ENCODE measurements at places on chromosomes 11 and 22. TPM values are rescaled to one million over a fixed set of nuclear protein-coding genes. Genes with fewer than 3 reads are reported as not detected.

DNA sequence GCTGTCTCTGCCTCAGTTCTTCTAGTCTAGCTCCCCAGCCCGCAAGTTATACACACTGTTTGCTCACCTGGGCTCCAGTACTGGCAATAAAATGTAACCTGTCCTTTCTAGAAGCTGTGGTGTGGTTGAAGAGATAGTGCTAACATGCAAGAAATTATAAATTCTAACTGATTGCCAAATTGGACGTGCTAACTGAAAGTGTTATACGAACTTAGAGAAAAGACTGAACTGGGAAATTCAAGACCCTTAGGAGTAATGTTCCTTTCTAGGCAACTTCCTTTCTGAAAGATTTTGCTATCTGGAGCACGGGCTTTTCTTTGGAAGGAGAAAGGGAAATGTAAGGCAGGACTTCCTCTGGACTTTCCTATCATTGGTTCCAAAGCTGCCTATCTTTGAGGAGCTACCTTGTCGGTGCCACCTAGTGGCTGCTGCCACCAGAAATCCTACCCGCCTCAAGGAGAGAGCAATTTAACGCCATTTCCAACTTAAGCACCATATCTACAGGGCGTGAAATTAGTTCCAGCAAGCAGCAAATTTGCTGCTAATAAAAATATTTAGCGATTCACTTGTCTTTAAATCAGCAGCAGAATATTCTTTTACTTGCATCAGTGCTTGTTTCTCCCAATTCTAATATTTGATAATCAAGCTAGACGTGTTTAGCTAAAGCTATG is 12.7 kb upstream of the TMEM218 start:
- DNase-seq: no peak

- no peak for DNase-seq
Measured at GRCh38 chr11:121485216-121485615, 32.4 kb upstream of the SORL1-AS1 start.

GRCh38 chr22:24953384-24954113 is 1.0 kb downstream of the KIAA1671 start:
- DNase-seq: peak; percentile 86

GRCh38 chr11:113274713-113275582 is 39.4 kb upstream of the TTC12 start:
- DNase-seq: no peak

DNA sequence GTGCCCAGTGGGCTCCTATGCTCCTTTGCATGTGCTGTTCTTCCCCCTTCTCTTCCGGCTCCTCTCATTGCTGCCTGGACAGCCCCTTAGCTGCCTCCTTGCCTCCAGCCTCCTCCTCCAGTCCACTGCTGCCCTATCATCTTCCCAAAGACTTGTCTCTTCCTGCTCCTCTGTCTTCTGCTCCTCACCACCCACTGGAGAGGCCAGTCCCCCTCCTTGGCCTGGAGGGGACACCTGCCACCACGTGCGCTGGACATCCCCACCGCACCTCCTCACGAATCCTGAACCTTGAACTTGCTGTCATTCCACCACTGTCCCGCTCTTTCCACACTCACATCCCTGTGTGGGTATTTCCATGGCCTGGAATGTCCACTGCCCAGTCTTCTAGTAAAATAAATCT is 49.8 kb downstream of the MICAL2 start:
- no peak for DNase-seq

DNA sequence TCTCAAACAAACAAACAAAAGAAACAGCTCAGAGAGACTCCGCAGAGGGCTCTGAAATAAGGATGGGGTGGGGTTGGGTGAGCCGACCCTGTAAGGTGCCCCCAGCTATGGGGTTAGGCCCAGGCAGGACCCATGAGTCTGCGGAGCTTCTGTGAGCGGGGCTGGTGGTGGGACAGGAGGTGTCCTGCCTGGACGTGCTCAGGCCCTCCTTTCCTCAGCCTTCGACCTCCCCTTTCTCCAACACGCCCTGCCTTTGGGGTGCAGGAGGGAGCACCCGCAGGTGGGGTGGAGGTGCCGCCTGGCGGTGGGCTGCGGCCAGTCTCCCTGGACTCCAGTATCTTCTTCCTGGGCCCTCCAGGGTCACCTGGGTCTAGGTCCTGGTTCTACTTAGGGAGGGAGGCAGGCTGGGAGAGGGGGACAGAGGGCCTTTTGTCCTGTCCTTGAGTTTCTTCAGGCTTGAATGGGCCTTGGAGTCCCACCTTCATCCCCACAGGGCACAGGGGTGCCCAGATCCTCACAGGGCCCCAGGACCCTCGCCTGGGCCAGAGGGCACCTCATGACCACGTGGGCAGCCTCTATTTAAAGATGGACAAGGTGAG is 12.3 kb downstream of the PRR33 start:
- DNase-seq: peak; percentile 84

DNA sequence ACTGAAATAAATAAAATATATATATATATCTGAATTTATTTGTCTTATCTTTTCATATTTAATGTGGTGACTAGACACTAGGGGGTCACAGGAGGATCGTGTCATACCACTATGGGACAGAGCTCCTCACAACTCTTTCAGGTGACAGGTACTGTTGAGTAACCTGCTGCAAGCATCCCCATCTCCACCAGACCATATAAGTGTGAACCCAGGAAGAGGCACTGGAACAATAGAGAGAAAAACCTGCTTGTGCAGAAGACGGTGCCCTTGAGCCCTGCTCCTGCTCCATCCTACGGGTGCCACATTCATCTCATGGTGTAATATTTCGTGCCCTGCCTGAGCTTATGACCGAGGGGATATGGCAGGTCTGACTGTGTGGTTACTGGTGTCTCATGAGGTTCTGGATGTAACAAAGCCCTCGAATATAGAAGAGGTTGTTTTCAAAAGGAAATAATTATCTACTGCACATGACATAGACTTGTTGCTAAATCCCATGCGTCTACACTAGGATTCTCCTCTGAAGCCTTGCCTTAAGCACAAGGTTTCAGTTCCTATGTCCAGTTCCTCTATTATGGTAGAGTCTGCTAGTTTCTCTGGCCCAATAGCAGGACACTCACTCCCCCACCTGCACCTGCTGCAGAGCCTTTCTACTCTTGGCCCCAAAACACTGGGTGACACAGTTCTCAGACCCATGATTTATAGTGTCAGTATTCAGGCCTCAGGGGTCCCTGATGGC is 70.4 kb downstream of the GGTLC2 start:
- no peak for DNase-seq

DNA sequence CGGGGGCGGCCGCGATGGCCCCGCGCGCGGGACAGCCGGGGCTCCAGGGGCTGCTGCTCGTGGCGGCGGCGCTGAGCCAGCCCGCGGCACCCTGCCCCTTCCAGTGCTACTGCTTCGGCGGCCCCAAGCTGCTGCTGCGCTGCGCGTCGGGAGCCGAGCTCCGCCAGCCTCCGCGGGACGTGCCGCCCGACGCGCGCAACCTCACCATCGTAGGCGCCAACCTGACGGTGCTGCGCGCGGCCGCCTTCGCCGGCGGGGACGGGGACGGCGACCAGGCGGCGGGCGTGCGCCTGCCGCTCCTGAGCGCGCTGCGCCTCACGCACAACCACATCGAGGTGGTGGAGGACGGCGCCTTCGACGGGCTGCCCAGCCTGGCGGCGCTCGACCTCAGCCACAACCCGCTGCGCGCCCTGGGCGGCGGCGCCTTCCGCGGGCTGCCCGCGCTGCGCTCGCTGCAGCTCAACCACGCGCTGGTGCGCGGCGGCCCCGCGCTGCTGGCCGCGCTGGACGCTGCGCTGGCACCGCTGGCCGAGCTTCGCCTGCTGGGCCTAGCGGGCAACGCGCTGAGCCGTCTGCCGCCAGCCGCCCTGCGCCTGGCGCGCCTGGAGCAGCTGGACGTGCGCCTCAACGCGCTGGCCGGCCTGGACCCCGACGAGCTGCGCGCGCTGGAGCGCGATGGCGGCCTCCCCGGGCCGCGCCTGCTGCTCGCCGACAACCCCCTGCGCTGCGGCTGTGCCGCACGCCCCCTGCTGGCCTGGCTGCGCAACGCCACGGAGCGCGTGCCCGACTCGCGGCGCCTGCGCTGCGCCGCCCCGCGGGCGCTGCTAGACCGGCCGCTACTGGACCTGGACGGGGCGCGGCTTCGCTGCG is 697 bp downstream of the TPBGL start:
- DNase-seq: peak; percentile 100

DNA sequence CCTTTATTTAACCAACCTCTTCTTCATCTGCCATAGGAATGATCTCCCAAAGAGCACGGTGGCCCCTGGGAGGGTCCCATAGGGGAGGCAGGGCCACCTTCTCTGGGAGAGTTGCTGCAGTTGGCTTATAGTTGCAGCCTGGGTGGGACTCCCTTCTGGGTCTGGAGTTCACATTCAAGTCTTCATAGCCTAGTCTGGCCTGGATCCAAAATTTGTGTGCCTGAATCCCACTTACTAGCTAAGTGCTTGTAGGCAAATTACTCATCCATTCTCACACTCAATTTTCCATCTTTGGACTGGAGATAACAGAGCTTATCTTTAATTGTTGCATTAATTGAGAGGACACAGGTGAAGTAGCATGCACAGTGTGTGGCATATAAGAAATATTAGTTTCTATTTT is 163.6 kb downstream of the GRIK4 start:
- no peak for DNase-seq

GRCh38 chr11:46437122-46437689 is 45.6 kb upstream of the CHRM4 start:
- DNase-seq: no peak

DNA sequence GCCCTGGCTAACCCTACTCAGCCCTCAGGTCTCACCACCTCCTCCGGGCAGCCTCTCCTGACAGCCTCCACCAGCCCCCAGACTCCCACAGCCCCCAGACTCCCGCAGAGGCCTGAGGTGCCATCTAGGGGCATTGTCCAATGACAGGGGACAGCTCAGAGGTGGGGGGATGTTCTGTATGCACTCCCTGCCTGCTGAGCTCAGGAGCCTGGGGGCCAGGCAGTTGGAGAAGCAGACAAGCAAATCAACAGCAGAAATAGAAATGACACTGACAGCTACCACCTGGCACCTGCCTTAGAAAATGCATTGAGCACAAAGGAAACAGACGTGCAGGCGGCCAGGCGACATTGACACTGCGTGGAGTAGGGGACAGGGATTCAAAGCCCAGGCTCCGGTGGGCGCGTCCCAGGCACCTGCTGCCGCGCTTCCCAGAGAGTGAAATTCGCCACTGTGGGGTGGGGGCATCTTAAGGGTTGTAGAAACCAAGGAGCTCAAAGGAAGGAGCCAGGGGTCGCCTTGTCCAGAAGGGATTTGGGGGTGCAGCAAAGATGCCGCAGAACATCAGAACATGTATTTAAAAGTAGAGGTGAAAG is 22.5 kb upstream of the WNT7B start:
- peak; percentile 82 for DNase-seq

DNA sequence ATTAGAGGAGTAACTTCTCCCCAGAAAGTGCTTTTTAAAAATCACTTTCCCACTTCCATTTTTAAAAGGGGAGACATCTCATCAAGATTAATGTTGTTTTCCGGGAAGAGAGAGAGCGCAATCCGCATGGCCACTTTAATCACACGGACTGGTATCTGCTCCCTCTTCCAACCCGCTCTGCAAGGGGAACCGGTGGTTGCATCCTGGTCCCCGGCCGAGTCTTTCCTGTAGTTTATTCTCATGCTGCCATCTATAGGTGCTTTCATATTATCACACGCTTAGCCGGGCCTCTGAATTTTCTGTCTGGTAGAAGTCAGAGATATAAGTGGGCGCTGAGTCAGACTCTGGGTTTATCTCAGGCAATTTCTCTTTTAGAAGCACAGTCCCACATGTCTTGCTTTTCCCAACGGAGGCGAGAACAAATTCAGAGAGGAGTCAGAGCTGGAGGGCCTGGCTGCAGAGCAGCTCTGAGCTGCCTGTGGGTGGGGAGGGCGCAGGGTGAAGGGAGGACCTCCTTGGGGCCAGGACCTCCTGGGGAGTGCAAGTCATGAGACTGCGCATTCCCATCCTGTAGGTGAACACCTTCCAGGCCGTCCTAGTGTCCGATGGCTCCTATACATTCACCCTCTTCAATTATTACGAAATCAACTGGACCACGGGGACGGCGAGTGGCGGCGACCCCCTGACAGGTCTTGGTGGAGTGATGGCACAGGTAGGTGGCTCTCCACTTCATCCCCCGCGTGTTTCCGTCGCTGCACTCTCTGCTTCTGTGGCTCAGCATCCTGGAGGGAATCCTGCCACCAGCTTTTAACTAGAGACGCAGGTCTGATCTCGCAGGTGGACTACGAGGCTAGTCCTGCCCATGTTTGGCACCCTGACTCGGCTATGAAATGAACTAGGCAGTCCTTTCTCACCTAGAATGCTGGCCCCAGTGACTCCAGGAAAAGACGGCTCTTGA is 11.7 kb downstream of the TECTA start:
- peak; percentile 92 for DNase-seq

- DNase-seq: peak; percentile 80
Measured at GRCh38 chr11:112016088-112016764, 9.0 kb upstream of the DLAT start.

- no peak for DNase-seq
Measured at GRCh38 chr11:36622431-36623136, 24.5 kb upstream of the RAG2 start.

- DNase-seq: no peak
Measured at GRCh38 chr11:80815752-80816453, 1375.1 kb upstream of the TENM4 start.

GRCh38 chr11:119608781-119609180 is 120.2 kb downstream of the NECTIN1 start:
- DNase-seq: peak; percentile 65

DNA sequence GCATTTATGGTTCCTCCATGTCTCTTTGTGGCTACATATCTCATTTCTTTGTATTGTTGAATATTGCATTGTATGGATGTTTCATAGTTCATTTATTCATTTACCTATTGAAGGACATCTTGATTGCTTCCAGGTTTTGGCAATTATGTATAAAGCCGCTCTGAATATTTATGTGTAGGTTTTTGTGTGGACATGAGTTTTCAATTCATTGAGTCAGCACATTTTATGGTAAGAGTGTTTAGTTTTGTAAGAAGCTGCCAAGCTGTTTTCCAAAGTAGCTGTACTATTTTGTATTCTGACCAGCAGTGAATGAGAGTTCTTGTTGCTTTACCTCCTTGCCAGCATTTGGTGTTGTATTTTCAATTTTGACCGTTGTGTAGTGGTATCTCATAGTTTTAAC is 39.2 kb downstream of the KDM2A start:
- no peak for DNase-seq

DNA sequence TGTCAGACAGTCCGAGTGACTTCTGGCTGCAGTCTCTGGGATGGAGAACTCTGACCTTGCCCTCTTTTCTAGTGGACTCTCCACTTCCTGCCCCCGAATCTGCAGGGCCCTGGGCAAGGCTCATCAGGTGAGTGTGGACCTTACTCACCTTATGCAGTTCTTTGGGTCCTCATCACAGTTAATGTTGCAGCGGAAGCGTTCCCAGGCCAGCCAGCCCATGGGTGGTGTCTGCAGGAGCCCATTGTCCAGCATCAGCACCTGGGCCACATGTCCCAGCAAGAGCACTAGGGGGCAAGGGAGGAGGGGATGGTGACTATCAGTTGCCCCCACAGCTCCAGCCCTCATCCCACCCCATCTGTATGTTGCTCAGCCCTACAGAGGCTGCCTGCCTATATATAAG is 2.3 kb downstream of the NAGA start:
- DNase-seq: peak; percentile 26

- DNase-seq: no peak
Measured at GRCh38 chr11:123158033-123159003, 36.7 kb downstream of the CLMP start.

GRCh38 chr22:39915295-39915726 is 14.4 kb downstream of the GRAP2 start:
- no peak for DNase-seq

SPON1 gene
- 0.72 TPM for total RNA-seq

NUP50 gene
- 34.8 TPM for total RNA-seq

FAM180B gene
- total RNA-seq: not detected

CCDC188 gene
- total RNA-seq: 0.36 TPM

SORL1 gene
- total RNA-seq: 0.36 TPM

TRIM48 gene
- total RNA-seq: not detected

GSTP1 gene
- 361 TPM for total RNA-seq

SHISAL1 gene
- total RNA-seq: 52.5 TPM

Data from osteoblast (primary cell).